ENCODE measurements at places on chromosomes 11 and 22.
A peak's percentile ranks its signal among the peaks of the same experiment; 100 is the strongest.

DNA sequence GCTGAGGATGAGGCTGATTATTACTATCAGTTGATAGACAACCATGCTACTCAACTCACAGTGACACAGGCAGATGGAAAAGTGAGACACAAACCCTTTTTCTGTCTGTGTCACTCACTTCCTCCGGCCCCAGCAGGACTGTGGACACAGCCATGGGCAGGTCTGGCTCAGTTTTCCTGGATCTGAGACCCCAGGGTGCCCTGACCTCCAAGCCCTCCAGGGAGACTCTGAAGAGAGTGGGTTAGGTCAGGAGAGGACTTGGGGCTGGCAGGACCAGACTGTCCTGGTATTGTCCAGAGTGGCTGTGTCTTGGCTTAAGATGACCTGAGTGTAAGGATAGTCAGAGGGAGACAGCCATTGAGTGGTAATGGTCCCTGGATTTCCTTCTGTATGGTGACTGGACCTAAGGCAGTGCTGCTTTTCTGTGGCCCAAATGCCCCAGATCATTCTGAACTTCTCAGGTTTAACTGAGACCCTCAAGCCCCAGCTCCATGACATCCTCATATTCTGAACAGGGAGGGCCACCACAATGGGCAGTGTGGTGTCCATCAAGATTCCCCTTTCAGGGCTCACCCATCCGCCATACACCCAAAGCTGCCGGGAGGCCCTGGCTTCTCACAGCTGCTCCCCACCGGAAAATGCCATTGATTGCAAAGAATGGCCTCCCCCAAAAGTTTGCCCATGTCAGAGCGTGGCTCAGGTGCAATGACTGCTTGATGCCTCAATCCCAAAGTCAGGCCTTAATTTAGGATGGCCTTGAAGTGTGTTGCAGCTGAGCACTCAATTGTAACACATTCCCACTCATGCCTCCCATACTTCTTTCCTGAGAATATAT lies 36.2 kb upstream of the PRAME start:
- no peak for DNase-seq

- peak; percentile 77 for DNase-seq
Observed at GRCh38 chr22:32987081-32987631, 71.0 kb downstream of the SYN3 start.

GRCh38 chr11:18229501-18229900 lies 7.1 kb downstream of the SAA4 start:
- no peak for DNase-seq

- DNase-seq, result no peak
Observed at GRCh38 chr11:66546368-66546965, at the start of gene ACTN3. Gene ACTN3, plus strand, starts transcription at chr11:66546903. Its CDS starts 35 bp downstream, at chr11:66546938.

- DNase-seq, result no peak
Observed at GRCh38 chr22:27159716-27160295, 502.4 kb downstream of the MIAT start.

DNA sequence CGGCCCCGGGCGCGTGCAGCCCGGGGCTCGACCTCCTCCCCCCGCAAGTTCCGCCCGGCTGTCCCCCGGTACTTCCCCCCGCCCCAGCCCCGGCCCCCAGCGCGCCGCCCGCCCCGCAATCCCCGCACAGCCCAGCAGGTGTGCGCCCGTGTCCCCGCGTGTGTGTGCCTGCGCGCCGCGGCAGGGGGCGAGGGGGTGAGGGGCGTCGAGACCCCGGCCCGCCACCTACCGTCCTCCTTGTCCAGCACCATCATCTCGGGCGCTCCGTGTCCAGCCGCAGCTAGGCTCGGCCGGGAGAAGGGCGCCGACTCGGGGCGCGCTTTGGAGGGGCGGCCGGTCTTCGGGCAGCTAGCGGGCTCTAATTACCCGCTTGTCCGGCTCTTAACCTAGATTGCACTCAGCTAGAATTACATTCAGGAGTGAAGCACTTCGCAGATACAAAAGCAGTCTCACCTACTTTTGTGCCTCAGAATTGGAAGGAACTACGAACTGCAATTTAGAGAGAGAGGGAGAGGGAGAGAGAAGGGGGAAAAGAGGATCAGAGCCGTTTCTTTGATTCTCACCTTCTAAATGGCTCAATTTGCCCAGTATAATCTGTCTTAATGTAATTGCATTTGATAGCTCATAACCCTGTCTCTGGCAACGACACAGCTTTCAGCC lies 439 bp downstream of the LMO1 start:
- no peak for DNase-seq

GRCh38 chr11:94909371-94909820 lies 64.0 kb downstream of the CWC15 start:
- DNase-seq, result peak; percentile 83

DNA sequence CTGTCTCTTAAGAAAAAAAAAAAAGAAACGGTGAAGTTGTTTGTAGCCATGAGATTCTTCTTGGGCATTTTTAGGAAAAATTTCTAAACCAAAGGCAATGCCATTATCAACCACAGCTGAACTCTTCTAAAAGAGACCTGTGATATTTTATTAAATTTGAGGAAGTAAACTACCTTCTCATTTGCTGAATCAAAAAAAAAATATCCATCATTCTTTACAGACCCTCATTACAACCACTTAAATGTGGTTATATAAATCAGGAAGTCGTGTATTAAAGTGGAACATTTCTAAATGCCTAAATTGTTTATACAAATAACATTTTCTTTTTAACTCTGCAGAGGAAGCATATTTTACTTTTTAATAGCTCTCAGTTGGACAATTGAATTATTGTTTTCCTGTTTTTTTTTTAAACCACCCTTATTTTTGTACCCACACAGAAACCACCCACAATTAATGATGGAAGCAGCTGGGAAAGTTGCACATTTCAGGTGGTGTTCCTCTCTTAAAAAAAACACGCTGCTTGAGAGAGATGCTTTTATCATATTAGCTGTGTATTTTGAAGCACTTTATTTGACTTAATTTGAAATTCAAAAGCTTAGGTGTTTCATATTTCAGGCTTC lies 91.2 kb downstream of the ARHGAP42 start:
- DNase-seq, result no peak

GRCh38 chr11:70063555-70063954 lies 14.6 kb upstream of the ANO1 start:
- no peak for DNase-seq

Measured in AG10803 (cell line).